ENCODE measurements at places on chromosomes 12 and 14.

DNA sequence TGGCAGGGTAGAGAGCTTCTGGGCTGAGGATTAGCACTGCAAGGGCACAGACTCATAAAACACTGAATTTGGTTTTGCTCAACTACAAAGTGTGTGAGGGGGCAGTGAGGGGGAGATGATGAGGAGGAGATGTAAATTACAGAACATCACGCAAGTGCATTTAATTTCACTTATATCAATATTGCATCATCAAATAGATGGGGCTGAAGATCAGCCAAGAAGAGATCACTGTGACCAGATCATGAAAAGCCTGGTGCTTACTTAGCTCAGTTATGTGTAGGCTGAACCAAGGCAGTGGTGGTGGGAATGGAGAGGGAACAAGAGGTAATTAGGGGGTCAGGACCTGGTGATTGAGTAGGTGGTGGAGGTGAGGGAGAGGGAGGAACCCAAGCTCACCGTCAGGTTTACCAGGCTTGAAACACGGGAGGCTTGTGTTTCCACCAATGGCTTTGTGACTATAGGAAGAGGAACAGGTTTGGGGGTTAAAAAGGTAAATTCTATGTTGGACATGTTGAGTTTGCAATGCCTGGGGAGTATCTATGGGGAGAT is 11.3 kb downstream of the FOS start:
- no peak for DNase-seq

DNA sequence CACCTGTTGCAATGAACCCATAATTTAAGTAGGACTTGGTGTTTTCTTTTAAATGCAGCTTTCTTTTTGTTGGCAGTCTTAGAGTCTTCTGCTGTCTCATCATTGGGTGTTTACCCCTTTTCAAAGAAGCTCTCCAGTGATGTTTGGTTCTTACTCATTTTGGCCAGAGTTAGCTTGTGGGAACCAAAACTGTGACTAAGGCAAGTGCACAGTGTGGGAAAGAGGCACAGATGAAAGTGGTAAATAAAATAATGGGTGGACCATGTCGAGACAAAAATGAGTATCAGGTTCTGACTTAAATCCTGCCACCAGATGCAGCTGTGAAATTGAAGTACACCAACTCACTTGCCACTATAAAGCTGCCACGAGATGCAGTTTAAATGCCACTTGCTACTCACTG is 615.4 kb upstream of the MIS18BP1 start:
- no peak for DNase-seq

GRCh38 chr12:131436922-131437705 is 273.8 kb upstream of the SFSWAP start:
- DNase-seq: peak; percentile 35

GRCh38 chr14:22518073-22518472 is 71.0 kb downstream of the DAD1 start:
- no peak for DNase-seq
